Fibroblast of skin of back (primary cell): ENCODE measurements at places on chromosomes 12 and 14.

DNA sequence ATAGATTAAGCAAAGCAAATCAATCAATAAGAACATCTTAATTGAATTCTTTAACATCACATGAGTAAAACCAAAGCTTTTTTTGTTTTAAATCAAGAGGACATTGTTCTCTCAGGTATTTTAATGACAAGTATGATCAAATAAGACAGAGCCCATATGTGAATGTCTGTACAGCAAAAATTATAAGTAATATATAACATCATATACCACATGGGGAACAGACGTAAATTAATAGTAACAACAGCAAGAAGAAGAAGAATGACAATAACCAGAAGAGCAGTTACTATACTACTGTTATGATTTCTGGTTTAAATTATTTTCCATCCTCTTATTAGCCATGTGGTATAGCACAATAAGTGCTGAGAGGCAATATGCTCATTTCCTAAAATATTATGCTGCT lies 335.5 kb downstream of the ADAMTS20 start:
- DNase-seq, result no peak

DNA sequence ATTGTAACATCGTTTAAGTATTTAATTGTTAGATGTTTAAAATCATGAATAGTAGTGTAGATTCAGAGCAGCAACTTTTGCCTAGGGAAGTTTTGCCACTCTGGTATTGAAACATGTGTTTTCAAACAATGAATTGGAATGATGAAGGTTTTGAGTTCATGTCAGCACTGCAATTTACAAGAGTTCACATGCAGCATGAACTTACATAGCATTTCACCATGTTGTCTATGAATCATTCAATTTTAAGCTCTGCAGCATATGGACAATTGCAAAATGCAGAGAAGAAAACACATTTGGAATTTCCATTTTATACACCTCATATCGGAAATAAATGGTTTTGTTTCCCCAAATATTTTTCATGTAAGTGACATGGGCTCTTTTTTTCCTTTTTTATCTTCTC lies 170.7 kb upstream of the CDKN3 start:
- DNase-seq, result no peak

DNA sequence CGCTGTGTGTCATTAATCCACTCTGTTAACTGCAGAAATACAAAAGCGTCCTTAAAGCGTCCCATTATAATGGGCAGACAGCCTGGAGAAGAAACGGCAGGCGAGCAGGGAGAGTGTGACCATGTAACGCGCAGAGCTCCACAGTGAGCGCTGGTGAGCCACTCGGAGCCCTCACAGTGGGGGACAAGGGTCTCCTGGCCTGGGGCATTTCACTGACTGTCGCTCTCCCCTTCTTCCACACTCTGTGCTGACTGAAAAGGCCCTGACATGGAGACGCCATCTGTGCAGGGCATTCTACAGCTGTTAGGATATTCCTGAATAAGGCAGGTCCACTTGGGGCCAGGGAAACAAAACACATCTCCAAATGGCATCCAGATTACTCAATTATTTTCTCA lies 24.2 kb downstream of the CCDC92 start:
- DNase-seq, result no peak

GRCh38 chr12:109775172-109775881 lies 57.9 kb downstream of the TRPV4 start:
- peak; percentile 59 for DNase-seq

DNA sequence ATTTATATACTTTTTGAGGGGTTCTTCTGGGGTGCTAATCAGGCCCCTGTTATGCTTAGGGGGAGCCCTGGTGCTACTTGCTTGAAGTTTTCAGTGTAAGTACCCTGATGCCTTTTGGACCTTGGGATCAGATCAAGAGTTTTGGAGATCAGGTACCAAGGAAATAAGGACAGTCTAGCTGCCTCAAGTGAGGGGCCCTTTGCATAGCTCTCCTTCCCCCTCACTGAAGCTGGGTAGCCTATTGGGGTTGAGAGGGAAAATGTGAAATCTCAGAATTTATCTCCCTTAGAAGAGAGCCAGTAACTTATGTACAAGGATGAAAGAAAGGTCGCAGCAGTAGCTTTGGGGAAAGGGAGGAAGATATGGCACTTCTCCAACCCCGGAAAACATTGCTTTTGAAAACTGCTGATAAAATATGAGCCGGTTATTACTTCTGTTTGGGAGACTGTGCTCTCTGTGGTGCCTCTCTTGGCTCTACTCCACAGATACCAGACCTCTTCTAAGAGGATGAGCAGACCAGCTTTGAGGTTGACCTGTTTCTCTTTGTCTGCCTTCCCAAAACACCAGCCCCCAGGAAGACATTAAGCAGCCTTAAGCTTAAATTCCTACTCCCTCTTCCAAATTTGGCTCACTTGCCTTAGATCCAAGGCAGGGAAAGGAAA lies 8.8 kb upstream of the AMHR2 start:
- no peak for DNase-seq

GRCh38 chr12:121060149-121061001 lies 21.3 kb upstream of the OASL start:
- DNase-seq, result peak; percentile 34

- DNase-seq, result no peak
Observed at GRCh38 chr12:100254876-100255275, 12.0 kb downstream of the DEPDC4 start.

DNA sequence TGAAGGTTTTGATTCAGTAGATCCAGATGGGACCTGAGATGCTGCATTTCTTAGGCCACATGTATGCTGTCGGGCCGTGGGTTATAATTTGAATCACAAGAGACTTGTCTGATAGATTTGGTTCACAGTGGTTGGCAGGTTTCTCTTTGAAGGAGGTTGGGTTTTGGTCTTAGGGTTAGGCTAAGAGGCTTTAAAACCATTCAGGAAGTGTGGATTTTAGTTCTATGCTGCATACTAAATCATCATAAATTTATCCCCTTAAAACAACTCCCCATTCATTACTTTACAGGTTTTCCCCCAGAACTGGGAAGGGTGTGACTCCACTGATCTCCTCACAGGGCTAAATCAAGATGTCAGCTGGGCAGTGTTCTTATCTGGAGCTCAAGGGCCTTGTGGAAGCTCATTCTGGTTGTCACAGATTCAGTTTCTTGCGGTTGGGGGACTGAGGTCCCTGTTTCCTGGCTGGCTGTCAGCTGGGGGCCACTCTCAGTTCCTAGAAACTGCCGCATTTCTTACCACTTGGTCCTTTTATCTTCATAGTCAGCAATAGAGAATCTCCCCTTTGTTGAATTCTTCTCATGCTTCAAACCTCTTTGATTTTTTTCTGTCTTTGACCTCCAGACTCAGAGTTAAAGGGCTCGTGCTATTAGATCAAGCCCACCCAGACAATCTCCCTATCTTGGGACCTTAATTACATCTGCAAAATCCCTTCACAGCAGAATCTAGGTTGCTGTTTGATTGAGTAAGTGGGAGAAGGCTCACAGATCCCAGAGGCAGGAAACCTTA lies 20.6 kb upstream of the PCNX1 start:
- DNase-seq, result no peak

GRCh38 chr14:89720076-89720687 lies 234.3 kb downstream of the EFCAB11 start:
- no peak for DNase-seq

DNA sequence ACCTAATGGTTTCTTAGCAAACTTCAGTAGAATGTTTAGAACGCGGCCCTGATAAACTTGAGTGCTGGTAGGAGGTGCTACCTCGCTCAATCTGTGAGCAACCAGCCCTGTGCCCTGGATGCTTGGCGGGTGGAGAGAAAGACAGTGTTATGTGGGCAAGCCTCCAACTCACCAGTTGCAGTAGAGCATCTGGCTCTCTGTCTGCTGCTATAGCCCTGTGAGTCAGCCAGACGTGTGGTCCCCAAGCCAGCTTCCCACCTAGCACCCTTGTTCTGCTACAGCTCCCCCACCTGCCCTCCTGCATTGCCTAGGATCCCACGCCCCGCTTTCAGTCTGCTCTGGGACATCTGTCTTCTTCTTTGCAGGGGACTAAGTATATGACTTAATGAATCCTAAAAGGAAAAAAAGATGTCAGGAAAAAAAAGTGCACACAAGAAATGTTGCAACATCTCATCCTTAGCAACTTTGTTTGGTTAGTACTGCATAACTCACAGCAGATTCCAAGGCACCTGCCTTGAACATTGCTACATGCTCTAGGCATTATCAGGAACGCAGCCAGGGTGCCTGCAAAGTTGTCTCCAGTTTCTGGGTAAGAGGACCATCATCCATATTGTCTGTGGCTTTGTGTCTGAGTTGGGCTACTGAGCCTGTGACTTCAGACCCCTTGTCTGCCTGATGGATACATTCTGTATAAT lies 13.6 kb downstream of the SNRNP35 start:
- DNase-seq, result no peak

DNA sequence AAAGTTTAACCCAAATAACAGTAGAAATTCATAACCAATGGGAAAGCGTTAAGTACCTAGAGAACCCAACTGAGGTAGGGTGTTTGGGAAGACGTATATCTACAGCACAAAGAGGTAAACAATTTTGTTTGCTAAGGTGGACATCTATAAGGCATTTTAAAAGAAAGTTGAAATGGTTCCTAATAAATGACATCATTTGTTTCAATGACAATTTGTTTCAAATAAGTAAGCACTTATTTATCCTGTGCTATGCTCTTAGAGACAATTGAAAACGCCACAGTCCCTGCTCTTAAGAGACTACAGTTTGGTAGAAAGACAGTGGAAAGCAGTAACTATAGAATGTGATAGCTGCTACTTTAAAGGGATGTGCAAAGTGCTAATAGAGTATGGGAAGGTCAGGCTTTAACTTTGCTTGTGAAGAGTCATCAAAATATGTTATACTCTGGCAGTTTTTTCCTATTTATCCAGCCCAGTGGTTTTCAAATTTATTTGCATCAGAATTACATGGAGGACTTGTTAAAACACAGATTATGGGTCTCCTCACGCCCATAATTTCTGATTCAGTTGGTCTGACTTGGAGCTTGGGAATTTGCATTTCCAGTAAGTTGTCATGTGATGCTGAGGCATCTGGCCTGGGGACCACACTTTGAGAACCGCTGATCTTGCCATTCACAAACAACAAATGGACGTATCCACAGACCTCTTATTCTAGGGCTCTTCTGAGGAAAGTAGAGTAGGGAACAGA lies 19.6 kb upstream of the SMCO2 start:
- no peak for DNase-seq

- DNase-seq, result peak; percentile 56
Observed at GRCh38 chr12:77354766-77355362, 289.5 kb upstream of the E2F7 start.

DNA sequence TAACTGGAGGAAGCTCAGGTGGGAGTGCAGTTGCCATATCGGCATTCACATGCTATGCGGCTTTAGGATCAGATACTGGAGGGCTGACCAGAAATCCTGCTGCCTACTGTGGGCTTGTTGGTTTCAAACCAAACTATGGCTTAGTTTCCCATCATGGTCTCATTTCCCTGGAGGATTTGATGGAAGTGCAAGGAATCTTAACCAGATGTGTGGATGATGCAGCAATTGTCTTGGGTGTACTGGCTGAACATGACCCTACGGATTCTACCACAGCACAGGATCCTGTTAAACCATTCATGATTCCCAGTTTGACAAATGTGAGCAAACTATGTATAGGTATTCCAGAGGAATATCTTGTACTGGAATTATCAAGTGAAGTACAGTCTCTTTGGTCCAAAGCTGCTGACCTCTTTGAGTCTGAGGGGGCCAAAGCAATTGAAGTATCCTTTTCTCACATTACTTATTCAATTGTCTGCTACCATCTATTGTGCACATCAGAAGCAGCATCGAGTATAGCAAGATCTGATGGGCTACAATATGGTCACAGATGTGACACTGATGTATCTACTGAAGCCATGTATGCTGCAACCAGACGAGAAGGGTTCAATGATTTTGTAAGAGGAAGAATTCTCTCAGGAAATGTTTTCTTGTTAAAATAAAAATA lies 42.9 kb downstream of the RALGAPA1 start:
- DNase-seq, result no peak

DNA sequence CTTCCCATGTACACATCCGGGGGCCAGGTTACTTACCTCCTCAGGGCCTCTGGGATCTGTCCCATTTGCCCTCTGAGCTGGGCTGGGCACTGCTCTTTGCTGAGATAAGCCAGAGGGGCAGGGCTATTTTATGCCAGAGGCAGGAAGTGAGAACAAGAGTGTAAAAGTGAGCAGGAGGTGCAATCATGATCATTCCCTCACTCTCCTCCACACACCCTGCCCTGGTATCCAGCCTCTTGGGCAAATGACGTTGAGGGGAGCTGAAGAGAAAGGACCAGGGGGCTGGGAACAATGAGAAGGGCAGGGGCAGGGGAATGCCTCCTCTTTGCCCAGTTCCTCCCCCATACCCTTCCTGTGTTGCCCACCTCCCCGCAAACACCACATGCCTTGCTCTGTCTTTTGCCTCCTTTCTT lies 4.2 kb downstream of the LPAR5 start:
- DNase-seq, result no peak

DNA sequence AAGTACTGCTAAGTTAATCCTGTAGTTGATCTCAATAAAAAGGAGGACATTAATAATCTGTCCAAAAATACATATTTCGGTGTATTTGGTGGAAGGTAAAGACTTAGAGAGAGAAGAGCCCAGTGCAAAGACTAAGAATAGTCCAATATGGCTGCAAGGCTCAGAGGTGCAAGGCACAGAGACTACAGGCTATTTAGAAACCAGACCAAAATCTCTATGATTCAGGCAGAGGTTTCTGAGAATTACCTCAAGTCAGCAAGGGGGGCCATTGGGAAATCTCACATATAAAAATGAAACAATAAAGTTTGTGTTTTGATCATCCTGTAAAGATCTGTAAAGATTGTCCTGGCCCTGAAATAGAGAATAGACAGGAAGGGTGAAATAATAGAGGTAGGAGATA lies 1173.0 kb downstream of the VRK1 start:
- no peak for DNase-seq

- DNase-seq, result peak; percentile 76
Observed at GRCh38 chr14:35414365-35414764, 9.8 kb upstream of the NFKBIA start.

DNA sequence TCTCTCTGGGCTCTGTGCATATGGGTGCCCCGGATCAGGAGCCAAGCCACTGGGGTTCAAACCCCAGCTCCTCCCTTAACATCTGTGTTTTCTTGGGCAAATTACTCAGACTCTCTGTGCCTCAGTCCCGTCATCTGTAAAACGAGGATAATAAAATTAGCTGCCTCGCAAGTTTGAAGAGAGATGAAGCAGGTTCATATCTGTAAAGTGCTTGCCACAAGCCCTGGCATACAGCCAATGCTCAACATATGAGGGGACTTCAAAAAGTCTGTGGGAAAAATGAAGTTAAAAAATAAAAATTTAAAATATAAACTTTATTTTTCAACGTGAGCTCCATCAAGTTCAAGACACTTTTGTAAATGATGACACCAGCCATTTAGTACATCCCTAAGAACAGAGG lies 276.7 kb downstream of the FOXN3 start:
- no peak for DNase-seq

- DNase-seq, result no peak
Observed at GRCh38 chr14:60210703-60211102, 38.3 kb upstream of the PPM1A start.
